ENCODE measurements at places on chromosomes 1 and 21.
A peak's percentile ranks its signal among the peaks of the same experiment; 100 is the strongest.

DNA sequence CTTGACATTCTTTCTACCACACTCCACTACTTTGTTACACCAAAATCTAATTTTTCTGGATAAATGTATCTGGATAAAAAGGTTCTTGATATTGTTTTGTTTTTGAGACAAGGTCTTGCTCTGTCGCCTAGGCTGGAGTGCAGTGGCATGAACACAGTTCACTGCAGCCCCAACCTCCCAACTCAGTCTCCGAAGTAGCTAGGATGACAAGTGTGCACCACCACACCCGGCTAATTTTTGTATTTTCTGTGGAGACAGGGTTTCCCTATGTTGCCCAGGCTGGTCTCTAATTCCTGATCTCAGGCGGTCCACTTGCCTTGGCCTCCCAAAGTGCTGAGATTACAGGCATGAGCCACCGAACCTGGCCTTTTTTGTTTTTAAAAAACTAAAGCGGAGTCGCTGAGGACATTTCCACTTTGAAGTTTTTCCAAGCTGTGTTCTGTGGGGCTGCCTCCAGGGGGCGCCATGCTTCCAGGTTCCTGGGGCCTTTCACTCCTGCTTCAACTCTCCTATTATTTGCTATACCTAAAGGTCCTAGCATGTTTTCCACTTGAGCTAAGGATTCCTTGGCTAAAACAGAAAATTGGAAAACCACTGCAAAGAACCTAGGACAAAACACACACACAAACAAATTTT, 14.1 kb upstream of the NCMAP start:
- DNase-seq, result peak; percentile 44

GRCh38 chr1:242827538-242827937, 303.0 kb upstream of the PLD5 start:
- peak; percentile 30 for DNase-seq

- DNase-seq, result no peak
Measured at GRCh38 chr1:179187043-179187442, 42.4 kb downstream of the ABL2 start.

- no peak for DNase-seq
Measured at GRCh38 chr1:183159960-183160359, 26.1 kb upstream of the LAMC2 start.

DNA sequence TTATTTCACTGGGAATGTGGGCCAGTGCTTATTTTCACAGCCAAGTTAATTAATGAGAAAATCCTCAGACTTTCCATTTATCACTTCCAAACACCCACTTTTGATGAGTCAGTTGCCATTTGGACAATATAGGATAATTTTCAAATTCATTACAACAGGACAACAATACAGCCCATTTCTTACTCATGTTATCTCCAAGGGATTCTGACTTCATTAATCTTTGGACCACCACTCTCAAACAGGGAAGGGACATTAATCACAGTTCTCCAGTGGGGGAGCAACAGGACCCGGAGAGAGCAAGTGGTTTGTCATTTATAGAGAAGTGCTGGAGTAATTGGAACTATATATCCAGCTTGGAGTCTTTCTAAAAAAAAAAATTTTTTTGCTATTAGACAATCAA, 38.7 kb downstream of the JUN start:
- no peak for DNase-seq

GRCh38 chr1:200090252-200091159, 63.0 kb downstream of the NR5A2 start:
- DNase-seq, result no peak

- no peak for DNase-seq
Measured at GRCh38 chr1:205472737-205473441, 17.0 kb upstream of the BLACAT1 start.

DNA sequence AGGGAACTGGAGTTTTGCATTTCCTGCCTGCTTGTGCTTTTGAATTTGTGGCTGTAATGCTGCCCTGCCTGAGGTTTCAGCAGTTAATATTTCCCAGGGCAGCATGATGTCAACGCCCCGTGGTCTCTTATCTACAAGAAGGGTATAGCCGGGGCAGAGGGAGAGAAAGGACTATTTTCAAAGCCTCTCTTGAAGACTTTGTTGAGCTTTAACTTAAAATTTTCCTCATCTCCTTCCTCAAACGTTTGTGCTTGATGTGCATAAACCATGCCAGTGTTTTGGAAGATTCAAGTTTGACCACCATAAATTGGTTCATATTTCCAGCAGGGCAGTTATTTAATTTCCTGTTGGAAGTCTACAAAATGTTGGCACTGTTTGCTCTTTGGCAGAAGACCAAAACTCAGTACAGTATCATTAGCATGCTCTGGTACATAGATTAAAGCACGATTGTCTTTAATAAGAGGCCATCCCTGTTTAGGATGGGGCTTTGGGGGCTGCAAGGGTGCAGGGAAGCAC, 43.4 kb downstream of the ROR1 start:
- DNase-seq, result no peak

Measured in erythroblast (primary cell).